ENCODE measurements at places on chromosomes 4 and X. TPM values are rescaled to one million over a fixed set of nuclear protein-coding genes. Genes with fewer than 3 reads are reported as not detected.

DNA sequence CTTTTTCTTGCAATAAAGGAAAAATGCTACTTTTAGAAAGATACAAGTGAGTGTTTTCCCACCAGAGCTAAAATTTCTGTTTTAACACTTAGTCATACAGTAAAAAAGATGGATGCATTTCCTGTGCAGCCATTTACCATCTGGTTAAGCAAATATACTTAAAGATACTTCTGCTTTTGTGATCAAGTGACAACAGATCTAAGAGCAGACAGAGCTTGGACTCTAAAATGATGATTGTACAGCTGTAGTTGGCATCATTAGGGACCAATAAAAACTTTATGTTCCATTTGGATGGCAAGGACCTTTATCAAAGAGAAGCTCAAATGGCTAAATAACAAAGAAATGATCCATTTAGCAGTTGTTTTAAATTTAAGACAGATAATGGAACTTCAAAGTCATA is 270.8 kb downstream of the FSTL5 start:
- no peak overlapping the region for H3K27ac ChIP-seq
- H3K27me3 ChIP-seq = no peaks in the 10 kb centered on the region

GRCh38 chr4:70778888-70779422 is 57.2 kb downstream of the RUFY3 start:
- peak; percentile 58 for DNase-seq
- no peak overlapping the region for H3K4me3 ChIP-seq
- no peak overlapping the region for H3K27ac ChIP-seq
- peaks cover 7% of the 10 kb centered on the region for H3K36me3 ChIP-seq

DNA sequence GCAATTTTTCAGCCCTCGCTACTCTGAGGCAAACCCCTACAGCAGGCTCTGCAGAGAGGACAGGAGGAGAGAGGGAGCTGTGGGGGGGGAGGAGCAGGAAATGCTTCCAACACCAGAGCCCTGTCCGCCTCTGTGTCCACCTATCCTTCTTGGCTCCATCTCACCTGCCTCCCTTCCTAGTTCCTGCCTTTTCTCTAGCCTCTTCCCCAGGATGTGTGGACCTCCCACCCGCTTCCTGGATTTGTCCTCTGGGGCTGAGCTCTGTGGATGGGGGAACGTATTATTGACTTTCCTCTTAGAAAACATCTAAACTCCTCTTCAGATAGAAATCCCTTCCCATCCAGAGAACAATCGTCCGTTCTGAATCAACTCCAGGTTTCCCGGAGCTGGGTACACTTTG is 14.4 kb downstream of the ASMT start:
- DNase-seq = no peak
- no peak overlapping the region for H3K27ac ChIP-seq
- no peak overlapping the region for H3K4me3 ChIP-seq
- no peaks in the 10 kb centered on the region for H3K4me1 ChIP-seq

- DNase-seq = no peak
- H3K27me3 ChIP-seq = no peaks in the 10 kb centered on the region
- H3K27ac ChIP-seq = no peak overlapping the region
- no peak overlapping the region for H3K4me3 ChIP-seq
- H3K4me1 ChIP-seq = peaks cover 3% of the 10 kb centered on the region
Observed at GRCh38 chr4:83110970-83111750, 3.4 kb downstream of the PLAC8 start.

- no peaks in the 10 kb centered on the region for H3K4me1 ChIP-seq
- H3K4me3 ChIP-seq = no peak overlapping the region
- H3K27me3 ChIP-seq = no peaks in the 10 kb centered on the region
- no peak overlapping the region for H3K27ac ChIP-seq
- no peak for DNase-seq
- H3K36me3 ChIP-seq = no peaks in the 10 kb centered on the region
Observed at GRCh38 chrX:128436397-128437103, 384.3 kb upstream of the ACTRT1 start.

GRCh38 chrX:82384401-82384800 is 1123.7 kb upstream of the POU3F4 start:
- H3K27me3 ChIP-seq = no peaks in the 10 kb centered on the region
- H3K4me1 ChIP-seq = no peaks in the 10 kb centered on the region
- H3K36me3 ChIP-seq = no peaks in the 10 kb centered on the region
- no peak overlapping the region for H3K4me3 ChIP-seq
- no peak for DNase-seq

GRCh38 chrX:97308171-97308570 is 424.5 kb downstream of the RPA4 start:
- no peaks in the 10 kb centered on the region for H3K36me3 ChIP-seq
- no peaks in the 10 kb centered on the region for H3K4me1 ChIP-seq
- H3K27ac ChIP-seq = no peak overlapping the region
- peak; percentile 12 for DNase-seq
- H3K27me3 ChIP-seq = no peaks in the 10 kb centered on the region

DNA sequence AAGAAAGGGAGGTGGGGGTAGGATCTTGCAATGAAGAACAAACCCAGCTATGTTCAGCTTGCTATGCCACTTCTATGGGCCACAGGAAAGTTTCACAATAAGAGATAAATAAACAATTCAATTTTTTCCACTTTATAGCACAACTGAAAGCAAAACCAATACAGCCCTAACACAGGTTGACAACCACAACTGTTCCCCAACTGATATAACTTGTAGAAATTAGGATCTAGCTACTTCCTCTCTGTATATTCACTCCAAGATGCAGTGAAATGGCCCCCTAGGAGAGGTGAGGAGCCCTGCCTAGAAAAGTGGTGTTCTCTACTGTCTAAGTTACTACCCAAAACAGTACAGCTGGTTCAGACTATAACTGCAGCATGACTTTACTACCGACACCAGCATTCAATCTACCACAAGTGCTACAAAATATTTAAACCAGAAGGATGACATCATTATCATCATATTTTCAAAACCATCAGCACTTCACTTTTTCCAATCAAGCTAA is 77.0 kb downstream of the FBXW7 start:
- H3K27me3 ChIP-seq = no peaks in the 10 kb centered on the region
- H3K4me3 ChIP-seq = no peak overlapping the region
- no peak overlapping the region for H3K27ac ChIP-seq
- no peaks in the 10 kb centered on the region for H3K4me1 ChIP-seq
- H3K36me3 ChIP-seq = no peaks in the 10 kb centered on the region

- no peak overlapping the region for H3K27ac ChIP-seq
- H3K36me3 ChIP-seq = no peaks in the 10 kb centered on the region
- no peaks in the 10 kb centered on the region for H3K4me1 ChIP-seq
Observed at GRCh38 chr4:127209580-127210095, 423.1 kb upstream of the INTU start.

- no peaks in the 10 kb centered on the region for H3K36me3 ChIP-seq
- no peak overlapping the region for H3K27ac ChIP-seq
- no peak overlapping the region for H3K4me3 ChIP-seq
Observed at GRCh38 chr4:127055357-127055756, 577.4 kb upstream of the INTU start.

DNA sequence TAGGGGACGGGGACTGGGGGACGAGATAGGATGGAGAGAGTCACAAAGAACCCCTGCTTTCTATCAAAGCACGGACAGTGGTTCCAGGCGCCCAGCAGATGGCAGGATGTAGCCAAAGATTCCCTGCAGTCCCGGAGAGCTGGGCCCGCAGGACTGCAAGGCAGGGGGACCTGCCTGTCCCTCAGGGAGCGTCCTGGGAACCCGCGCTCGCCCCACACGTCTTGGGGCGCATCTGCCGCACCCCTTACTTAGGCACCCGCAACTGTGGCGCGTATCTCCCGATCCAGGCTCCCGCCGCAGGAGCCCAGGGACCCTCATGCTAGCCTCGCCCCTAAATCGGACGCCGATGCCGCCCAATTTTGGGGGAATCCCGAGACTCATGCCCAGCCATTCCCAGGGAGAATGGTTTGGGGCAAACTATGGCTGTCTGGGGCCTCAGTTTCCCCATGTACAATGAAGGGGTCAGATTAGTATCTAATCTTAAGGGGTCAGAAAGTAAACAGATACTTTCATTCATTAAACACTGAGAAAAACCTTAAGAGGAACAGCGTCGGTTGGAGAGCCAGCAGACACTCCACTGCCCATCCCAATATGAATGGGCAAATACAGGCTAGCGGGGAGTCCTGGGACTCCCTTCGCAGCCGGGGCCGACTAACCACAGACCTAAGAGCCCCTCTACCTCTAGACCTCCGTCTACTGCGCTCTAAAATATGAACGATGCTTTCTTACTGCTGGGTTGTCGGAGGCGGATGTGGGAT is 581 bp upstream of the STK32B start:
- no peaks in the 10 kb centered on the region for H3K36me3 ChIP-seq
- peak; percentile 74 for DNase-seq
- peak overlapping the region; percentile 66 for H3K4me3 ChIP-seq
- H3K27ac ChIP-seq = no peak overlapping the region
- H3K27me3 ChIP-seq = peaks cover 8% of the 10 kb centered on the region

GRCh38 chr4:683982-684622 is 4.8 kb downstream of the SLC49A3 start:
- H3K4me1 ChIP-seq = peaks cover 8% of the 10 kb centered on the region
- H3K27ac ChIP-seq = no peak overlapping the region
- H3K4me3 ChIP-seq = no peak overlapping the region
- no peaks in the 10 kb centered on the region for H3K36me3 ChIP-seq

DNA sequence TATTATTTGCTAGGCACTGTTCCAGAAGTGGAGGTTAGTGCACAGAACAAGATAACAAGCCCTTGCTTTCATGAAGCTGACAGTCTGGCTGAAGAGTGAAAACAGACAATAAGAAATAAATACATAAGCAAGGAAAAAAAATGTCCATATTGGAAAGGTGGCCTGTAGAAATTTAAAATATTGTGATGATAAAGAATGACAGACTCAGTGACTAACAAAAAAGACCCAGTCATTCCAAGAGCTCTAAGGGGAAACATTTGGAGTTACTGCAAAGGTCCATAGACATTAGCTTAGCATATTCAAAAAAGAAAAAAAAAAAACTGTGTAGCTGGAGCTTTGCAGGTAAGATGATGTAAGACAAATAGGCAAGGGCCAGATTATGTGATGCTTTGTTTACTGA is 1.0 kb upstream of the ANTXR2 start:
- H3K27ac ChIP-seq = no peak overlapping the region
- H3K27me3 ChIP-seq = no peaks in the 10 kb centered on the region
- peaks cover 5% of the 10 kb centered on the region for H3K4me1 ChIP-seq
- no peak for DNase-seq
- H3K4me3 ChIP-seq = no peak overlapping the region

DNA sequence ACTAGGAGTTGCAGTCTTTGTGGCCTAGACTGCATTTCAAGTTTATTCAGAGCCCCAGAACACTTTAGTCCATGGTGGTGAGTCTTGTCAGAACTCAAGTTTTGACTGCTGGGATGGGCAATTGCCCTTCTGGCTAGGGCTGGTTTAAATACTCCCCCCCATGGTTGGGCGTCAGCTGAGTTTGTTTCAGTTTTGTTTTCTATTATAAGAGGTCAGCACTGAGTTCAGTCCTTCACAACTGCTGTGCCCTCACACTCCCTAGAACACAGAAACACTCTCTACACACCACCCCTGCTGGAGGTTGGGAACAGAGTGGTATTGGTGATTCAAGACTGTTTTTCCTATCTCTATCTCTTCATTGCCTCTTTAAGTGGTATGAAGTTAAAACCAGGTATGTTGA is 217.0 kb downstream of the GUCY2F start:
- H3K27ac ChIP-seq = no peak overlapping the region
- no peaks in the 10 kb centered on the region for H3K27me3 ChIP-seq
- no peaks in the 10 kb centered on the region for H3K4me1 ChIP-seq
- H3K4me3 ChIP-seq = no peak overlapping the region
- no peak for DNase-seq
- no peaks in the 10 kb centered on the region for H3K36me3 ChIP-seq

DNA sequence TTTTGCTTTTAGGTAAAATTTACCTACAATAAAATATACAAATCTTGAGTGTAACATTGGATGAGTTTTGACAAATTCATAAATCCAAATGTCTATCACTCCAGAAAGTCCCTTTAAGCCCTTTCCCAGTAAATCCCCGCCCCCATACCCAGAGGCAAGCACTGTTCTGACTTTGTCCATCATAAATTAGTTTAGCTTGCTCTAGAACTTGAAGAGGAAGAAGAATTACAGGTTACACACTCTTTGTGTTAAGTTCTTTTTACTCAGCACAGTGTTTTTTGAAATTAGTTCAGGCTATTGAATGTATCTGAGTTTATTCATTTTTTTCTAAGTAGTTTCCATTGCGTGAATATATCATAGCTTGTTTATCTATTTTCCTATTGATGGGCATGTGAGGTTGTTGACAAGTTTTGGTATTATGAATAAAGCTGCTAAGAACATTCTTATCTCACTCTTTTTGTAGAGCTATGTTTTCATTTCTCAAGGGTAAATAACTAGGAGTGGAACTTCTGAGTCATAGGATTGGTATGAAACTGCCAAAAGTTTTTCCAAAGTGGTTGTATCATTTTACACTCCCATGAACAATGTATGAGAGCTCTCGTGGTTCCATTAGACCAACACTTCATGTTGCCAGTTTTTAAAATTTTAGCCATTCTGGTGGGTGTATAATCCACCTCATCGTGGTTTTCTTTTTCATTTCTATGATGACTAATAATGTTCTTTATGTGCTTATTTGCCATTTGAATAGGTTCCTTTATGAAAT is 22.4 kb upstream of the HPSE start:
- peak; percentile 95 for DNase-seq
- no peak overlapping the region for H3K4me3 ChIP-seq
- H3K27ac ChIP-seq = no peak overlapping the region
- no peaks in the 10 kb centered on the region for H3K36me3 ChIP-seq
- peaks cover 6% of the 10 kb centered on the region for H3K4me1 ChIP-seq
- no peaks in the 10 kb centered on the region for H3K27me3 ChIP-seq

DNA sequence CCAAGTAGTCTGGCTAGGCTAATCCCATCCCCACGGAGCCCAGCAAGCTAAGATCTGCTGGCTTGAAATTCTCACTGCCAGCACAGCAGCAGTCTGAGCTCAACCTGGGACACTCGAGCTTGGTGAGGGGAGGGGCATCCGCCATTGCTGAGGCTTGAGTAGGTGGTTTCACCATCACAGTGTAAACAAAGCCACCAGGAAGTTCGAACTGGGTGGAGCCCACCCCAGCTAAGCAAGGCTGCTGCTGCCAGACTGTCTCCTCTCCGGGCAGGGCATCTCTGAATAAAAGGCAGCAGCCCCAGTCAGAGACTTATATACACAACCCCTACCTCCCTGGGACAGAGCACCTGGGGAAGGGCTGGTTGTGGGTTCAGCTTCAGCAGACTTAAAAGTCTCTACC is 639.6 kb downstream of the IQCM start:
- no peaks in the 10 kb centered on the region for H3K36me3 ChIP-seq
- H3K4me1 ChIP-seq = no peaks in the 10 kb centered on the region
- DNase-seq = no peak
- H3K4me3 ChIP-seq = no peak overlapping the region
- no peak overlapping the region for H3K27ac ChIP-seq

The TMEM156 gene
- 0.26 TPM for total RNA-seq

The UTP14A gene
- total RNA-seq = 17.5 TPM

The RASSF6 gene
- total RNA-seq = not detected

The AFF2 gene
- total RNA-seq = under 0.01 TPM

The PF4V1 gene
- not detected for total RNA-seq

The ZAR1 gene
- total RNA-seq = not detected

The KDR gene
- 0.26 TPM for total RNA-seq

The C4orf17 gene
- total RNA-seq = not detected

The NOX1 gene
- total RNA-seq = not detected

The NAP1L3 gene
- total RNA-seq = 1.3 TPM

All from fibroblast of lung (primary cell).